ENCODE measurements at places on chromosomes 1 and 21. TPM values are rescaled to one million over a fixed set of nuclear protein-coding genes. Genes with fewer than 3 reads are reported as not detected.
A peak's percentile ranks its signal among the peaks of the same experiment; 100 is the strongest.

The ADAMTS5 gene
- total RNA-seq: 39.1 TPM

The CYP4Z1 gene
- total RNA-seq: not detected

- DNase-seq: peak; percentile 39
These were observed 13.8 kb downstream of the RXRG start for GRCh38 chr1:165431079-165431478.

GRCh38 chr1:229433364-229434004 is 410 bp downstream of the ACTA1 start:
- DNase-seq: peak; percentile 73

- DNase-seq: no peak
These were observed 11.1 kb upstream of the MRPL9 start for GRCh38 chr1:151774256-151774922.

DNA sequence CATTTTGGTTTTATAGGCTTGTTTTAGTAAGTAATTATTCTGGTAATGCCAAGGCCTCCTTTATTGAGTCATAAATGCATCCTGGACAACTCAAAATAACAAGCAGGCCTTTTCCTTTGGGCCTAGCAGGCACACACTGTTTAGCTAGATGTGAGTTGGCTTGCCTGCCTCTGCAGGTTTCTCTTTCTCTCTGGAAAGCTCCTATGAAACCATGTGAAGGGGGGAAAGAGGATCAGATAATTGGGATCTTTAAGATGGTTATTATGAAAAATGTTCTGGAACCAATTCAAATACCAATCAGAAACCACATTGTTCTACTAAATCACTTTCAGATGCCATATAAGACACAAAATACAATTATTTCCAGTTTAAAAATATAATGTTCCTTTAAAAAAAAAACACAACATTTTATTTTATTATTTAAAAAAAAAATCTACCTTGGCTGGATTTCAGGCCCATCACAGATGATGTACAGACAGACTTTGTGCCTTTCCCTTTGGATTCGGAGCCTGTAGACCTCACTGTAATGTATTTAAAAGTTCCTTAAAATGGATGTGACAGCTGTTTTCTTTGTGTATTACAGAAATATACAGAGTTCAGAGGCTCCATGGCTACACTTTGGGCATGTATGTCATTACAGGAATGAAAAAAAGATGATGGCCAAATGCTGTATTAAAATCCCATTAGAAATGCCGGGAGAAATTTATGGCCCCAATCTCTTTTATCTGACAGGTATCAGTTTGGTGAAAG is 80.2 kb downstream of the NTMT2 start:
- no peak for DNase-seq

DNA sequence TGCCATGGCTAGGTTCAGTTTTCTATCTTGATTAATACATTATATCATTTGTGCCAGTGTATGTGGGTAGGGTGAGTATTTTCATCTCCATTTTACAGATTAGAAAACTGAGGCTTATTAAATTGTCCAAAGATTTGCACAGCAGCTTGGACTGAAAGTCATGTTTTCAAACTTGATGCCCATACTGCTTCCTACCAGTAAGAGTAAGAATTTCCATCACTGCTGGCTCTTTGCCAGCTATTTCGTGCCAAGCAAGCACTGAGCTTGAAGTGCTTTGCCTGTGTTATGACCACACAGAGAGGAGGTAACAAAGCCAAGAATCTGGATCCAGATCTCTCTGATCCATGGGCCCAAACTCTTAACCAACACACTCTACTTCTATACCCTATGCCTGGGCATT is 295.0 kb downstream of the VAV3 start:
- DNase-seq: no peak

Measured in osteoblast (primary cell).